Epithelial cell of prostate (primary cell): ENCODE measurements at places on chromosomes 7 and 10.

GRCh38 chr7:108114117-108114841, 15.9 kb downstream of the LAMB4 start:
- DNase-seq, result no peak

DNA sequence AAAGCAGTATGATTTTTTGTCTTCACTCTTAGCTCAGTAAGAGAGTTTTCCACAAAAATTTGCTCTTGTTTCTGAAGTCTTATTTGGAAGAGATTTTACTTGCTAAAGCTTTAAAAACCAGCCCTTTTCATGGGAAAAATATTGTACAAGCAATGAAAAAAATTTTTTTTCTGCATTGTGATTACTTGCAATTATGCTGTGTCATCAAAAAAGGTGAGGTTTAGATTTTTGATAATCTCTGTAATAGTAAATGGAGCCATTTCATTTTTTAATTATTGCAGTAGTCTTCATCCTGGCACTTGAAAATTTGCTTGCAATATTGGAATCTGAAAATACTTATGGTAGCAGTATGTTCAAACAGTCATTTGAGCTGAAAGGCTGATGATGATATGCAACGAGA, 447.4 kb downstream of the SH2D4B start:
- no peak for DNase-seq

DNA sequence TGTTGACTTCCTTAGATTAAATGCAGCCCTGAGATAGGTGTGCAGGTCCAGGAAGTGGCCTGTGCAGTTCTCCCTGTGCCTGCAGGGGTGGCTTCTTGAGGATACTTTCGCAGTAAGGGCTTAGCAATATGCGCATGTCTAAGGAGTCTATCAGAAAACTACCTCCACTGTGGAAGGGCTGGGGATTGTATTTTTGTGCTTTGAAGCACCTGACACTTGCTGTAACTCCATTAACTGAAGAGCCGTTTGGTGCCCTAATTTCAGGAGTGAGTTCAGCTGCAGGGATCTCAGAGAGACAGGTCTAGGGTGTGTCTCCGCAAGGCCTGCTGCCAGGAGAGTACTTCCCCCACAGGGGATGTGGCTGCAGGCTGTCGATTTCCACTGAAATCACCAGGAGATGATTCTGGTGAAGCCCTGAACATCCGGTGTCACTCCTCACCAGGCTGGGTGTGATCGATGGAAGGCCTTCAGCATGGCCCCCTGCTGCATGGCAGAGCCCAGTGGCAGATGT, 35.5 kb downstream of the IKZF1 start:
- DNase-seq, result no peak

- DNase-seq, result no peak
Observed at GRCh38 chr7:7417414-7417813, 118.3 kb downstream of the COL28A1 start.

DNA sequence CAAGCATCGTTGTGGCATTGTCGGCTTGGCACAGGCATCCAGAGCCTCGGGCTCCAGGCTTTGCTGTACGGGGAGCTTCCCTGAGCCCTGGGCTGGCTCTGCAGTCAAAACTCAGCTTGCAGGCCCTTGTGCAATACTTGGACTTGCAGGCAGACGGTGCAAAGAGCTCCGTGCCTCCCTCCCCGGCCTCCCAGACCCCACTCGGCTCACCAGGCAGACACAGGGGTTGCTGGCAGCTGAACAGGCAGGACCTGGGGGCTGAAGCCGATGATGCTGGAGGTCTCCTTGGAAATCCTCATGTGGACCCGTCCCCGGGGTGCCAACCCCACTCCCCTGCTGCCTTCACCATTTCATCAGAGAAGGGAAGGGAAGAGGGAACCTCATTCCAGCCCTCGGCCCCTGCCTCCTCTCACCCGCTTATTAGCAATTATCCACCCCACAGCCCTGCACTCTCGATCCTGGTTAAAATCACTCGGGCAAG, 59.6 kb upstream of the GNA12 start:
- DNase-seq, result no peak

DNA sequence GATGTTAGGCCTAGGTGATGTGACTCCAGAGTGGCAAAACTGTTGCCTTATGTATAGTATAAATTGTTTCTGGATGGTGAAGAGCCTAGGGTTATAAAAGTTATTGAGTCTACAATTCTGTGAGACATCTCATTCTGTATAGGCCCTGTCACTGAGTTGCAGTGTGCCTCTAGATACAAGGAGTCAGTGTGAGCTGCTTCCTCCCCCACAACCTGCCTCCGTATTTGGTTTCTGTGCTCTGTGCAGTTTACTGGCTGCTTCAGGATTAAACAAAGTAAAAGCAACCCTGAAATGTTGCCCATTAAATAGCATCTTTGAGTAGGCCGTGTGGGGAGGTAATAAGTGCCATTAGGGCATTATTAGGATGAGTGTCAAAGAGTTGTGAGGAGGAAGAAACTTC, 1.9 kb upstream of the IFRD1 start:
- no peak for DNase-seq

GRCh38 chr7:44565097-44565794, 8.5 kb downstream of the DDX56 start:
- no peak for DNase-seq

- DNase-seq, result no peak
Observed at GRCh38 chr10:100986952-100987684, at the start of the genes MRPL43 and TWNK. Gene MRPL43 (minus strand): TSS chr10:100987497. CDS start chr10:100987443, 54 bp downstream. Gene TWNK (plus strand): TSS chr10:100987543. CDS start chr10:100988211, 668 bp downstream.

- no peak for DNase-seq
Observed at GRCh38 chr7:55485501-55486191, 86.7 kb downstream of the VOPP1 start.

DNA sequence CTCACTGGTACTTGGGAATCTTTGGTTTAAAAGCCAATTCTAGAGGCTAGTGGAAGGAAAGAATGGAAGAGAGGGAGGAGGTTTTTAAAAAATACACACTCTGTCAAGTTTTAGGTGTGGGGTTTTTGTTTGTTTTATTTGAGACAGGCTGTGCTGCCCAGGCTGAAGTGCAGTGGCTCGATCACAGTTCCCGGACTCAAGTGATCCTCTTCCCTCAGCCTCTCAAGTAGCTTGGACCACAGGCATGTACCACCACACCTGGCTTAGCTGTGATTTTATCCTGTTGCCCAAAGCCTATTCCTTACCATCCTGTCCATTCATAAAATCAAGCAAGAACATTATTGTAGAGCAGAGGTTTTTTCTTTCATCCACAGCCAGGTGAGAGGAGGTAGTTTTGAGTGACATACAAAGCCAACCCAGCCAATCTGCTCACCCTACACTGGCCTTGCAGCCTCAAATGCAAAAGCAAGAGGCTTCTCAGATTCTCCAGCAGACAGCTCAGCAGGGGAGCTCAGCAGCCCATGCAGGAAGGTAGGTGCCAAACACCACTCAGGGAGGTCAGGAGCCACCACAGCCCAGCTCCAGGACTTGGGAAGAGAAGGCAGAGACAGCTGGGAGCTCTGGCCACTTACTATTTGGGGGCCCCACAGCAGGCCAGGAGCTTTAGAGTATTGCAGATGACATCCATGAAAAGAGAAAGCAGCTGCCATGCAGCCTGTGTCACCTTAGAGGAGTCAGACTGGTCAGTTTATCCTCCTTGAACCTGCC, 65.8 kb downstream of the TMEM209 start:
- DNase-seq, result no peak

GRCh38 chr7:42471573-42472174, 234.7 kb upstream of the GLI3 start:
- DNase-seq, result no peak

GRCh38 chr7:85890244-85890811, 703.5 kb upstream of the SEMA3D start:
- DNase-seq, result no peak

- no peak for DNase-seq
Observed at GRCh38 chr7:80604436-80604835, 34.0 kb upstream of the CD36 start.

GRCh38 chr7:82362129-82362706, 81.4 kb downstream of the CACNA2D1 start:
- no peak for DNase-seq

- DNase-seq, result no peak
Observed at GRCh38 chr10:122999347-122999746, 9.2 kb downstream of the IKZF5 start.

GRCh38 chr7:30465046-30465810, 13.4 kb downstream of the NOD1 start:
- no peak for DNase-seq

DNA sequence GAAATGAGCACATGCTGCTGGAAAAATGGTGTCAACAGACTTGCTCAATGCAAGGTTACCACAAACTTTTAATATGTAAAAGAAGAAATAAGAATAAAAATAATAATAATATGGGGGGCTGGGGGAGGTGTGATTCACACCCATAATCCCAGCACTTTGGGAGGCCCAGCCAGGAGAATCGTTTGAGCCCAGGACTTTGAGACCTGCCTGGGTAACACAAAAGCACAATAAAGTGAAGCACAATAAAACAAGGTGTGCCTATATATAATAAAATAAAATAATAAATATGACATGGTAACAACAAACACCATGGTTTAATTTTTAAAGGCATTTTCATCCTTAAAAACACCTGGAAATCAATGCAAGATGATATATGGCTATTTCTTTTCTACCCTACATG, 25.1 kb downstream of the EIF3A start:
- DNase-seq, result no peak

- DNase-seq, result no peak
Observed at GRCh38 chr7:31602041-31602625, 84.9 kb upstream of the PPP1R17 start.

- no peak for DNase-seq
Observed at GRCh38 chr7:47826754-47827153, 121.5 kb downstream of the PKD1L1 start.

DNA sequence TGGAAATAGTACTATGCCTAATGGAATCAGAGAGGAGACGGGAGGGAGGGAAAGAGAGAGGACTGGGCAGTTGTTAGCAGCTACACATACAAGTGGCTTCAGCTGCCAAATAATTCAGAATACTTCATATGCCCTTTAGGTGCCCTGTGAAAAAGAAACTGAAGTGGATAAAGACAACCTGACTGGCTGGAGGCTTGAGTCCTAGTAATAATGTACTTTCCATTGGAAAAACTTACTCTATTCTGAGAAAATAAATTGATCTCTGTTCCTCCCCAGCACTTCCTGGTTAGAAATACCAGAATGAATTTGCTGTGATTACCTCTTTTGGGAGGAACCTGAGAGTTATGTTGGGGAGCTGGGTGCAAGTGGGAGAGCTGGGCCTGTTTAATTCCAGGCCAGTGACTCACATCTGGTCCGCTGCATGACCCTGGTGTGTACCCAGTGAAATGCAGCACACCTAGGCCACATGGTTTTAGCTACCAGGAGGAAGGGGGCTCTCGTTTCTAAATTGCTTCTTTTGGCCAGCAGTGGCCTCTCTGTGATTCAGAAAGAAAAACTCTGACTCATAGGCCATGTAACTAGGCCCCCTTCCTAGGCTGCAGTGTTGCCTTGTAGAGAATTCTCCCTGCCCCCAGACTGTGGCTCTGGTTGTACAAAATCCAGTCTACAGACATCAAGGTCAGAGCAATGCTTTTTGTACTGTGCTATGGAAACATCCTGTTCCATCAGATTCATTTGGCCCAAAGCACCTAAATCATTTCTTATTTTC, 6.5 kb downstream of the AGFG2 start:
- peak; percentile 44 for DNase-seq
